Stimulated activated CD8-positive, alpha-beta memory T cell treated with anti-CD3 and anti-CD28 coated beads, Interleukin-4, amount 100 ng/mL, for 48 hours (primary cell): ENCODE measurements at places on chromosomes 3 and 15.

GRCh38 chr3:100954199-100954935 lies 38.9 kb downstream of the ABI3BP start:
- DNase-seq = no peak

GRCh38 chr3:77602722-77603121 lies 562.8 kb downstream of the ROBO2 start:
- no peak for DNase-seq

DNA sequence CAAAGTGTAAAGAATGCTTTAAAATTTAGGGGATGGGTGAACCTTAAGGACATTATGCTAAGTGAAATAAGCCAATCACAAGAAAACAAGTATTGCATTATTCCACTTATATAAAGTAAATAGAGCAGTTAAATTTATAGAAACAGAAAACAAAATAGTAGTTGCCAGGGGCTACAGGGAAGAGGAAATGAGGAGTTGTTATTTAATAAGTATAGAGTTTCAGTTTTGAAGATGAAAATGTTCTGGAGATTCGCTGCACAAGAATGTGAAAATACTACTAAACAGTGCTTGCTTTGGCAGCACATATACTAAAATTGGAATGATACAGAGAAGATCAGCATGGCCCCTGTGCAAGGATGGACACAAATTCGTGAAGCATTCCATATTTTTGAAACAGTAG lies 32.0 kb downstream of the DNAH12 start:
- no peak for DNase-seq

GRCh38 chr3:44392489-44392888 lies 53.9 kb downstream of the TCAIM start:
- no peak for DNase-seq

DNA sequence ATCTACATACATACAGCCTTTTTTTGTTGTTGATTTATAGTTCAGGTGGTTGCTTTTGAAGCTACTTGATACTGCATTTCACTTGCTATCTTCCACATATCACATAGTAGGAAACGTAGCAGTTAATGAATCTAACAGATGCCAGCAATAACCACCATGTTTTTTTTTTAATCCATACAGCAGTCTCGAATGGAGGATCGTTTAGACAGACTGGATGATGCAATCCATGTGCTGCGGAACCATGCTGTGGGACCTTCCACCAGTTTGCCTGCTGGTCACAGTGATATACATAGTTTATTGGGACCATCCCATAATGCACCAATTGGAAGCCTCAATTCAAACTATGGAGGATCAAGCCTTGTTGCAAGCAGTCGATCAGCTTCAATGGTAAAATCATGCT lies 123.2 kb upstream of the CGNL1 start:
- DNase-seq = no peak

DNA sequence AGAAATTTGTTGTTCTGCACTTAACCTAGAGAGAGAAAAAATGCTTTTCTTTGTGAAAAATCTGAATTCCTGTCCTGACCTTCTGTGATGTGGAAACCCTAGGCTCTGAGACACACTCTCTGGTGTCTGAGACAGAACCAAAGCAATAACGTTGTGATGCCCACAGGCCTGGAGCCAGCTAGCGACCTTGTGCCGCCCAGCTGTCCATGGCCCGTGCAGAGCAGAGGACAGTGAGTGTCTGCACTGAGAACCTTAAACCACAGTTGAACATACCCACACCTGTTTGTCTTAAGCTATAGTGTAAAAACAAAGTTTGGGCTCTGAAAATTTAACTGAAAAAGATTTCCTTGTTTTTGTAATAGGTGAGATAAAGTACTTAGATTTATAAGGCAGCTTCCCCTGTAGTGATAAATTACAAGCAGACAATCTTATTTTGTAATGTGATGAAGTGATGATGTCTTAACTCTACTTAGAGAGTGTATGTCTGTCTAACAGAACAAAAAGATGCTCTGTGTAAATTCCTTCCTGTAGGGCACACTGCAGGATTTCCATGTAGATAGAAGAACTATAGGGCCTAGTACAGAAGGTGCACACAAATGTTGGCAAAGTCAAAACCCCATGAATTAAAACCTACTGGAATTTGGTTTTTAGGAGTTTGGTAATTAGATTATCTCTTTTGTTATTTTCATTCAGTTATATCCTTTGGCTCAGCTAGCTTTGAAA lies 62.7 kb downstream of the SNRK start:
- no peak for DNase-seq

DNA sequence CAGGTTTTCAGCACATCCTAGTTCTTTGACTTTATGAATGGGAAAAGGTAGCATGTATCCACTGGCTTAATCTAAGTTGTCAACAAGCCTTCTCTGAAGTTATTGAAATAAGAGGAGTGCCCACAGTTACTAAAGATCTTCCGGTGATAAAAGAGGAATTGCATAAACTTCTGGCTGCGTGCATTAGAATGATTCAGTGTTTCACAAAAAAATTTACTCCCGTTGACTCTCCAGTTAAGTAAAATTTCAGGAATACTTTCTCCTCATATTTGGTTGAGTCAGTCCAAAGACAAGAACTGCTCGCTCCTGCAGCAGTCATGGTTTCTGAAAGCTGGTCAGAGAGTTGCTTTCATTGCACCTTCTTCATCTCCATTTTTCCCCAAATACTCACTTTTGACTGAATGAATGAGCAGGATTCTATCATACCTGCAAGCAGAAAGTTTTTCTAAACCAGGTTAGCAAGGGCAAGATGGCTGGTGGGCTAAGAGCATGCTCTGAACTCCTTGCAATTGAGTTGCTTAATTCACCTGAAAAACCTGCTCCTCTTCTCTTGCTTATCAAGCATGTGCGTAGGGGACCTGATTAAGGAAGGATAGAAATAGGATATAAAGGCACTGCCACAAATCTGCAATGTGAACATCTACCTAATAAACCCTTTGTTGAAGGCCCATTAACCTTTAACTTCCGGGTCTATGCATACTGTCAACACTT lies 64.2 kb upstream of the TIMP4 start:
- no peak for DNase-seq

- no peak for DNase-seq
These were observed 7.4 kb upstream of the CCK start for GRCh38 chr3:42273361-42273760.

DNA sequence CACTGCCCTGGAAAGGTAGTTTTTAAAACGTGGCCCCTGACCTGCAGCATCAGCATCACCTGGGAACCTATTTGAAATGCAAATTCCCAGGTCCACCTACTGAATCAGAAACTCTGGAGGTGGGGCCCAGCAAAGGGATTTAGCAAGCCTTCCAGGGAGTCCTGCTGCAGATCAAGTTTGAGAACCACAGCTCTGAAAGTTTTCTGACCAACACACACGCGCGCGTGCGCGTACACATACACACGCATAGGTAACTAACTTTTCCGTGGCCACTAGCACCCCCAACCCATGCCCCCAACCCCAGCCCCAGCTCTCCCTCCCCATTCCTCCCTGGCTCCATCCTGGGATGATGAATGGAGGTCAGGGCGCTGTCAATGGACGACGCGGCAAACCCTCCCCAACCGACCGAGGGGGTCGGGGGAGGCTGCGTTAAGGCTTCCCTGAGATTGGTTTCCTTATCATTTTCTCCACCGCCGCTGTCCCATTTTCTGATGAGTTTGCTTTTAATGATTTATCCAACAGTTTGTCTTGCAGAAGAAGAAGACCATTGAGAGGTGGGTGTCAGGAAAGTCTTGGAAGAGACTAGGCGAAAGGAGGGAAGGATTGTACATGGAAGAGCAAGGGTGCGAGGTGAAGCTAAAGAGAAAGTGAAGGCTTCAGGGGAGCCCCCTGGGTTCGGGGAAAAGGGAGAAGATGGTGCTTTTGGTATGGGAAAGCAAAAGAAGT lies 590 bp upstream of the BOC start:
- DNase-seq = no peak

GRCh38 chr15:74782259-74783071 lies 585 bp downstream of the CSK start:
- peak; percentile 68 for DNase-seq

- no peak for DNase-seq
These were observed 4.8 kb downstream of the VWA5B2 start for GRCh38 chr3:184234224-184234623.

GRCh38 chr3:146125951-146126350 lies 35.0 kb downstream of the PLOD2 start:
- no peak for DNase-seq

- DNase-seq = no peak
These were observed 721.3 kb downstream of the GBE1 start for GRCh38 chr3:81040107-81040506.

- no peak for DNase-seq
These were observed 16.6 kb downstream of the FOXB1 start for GRCh38 chr15:60020736-60021135.

DNA sequence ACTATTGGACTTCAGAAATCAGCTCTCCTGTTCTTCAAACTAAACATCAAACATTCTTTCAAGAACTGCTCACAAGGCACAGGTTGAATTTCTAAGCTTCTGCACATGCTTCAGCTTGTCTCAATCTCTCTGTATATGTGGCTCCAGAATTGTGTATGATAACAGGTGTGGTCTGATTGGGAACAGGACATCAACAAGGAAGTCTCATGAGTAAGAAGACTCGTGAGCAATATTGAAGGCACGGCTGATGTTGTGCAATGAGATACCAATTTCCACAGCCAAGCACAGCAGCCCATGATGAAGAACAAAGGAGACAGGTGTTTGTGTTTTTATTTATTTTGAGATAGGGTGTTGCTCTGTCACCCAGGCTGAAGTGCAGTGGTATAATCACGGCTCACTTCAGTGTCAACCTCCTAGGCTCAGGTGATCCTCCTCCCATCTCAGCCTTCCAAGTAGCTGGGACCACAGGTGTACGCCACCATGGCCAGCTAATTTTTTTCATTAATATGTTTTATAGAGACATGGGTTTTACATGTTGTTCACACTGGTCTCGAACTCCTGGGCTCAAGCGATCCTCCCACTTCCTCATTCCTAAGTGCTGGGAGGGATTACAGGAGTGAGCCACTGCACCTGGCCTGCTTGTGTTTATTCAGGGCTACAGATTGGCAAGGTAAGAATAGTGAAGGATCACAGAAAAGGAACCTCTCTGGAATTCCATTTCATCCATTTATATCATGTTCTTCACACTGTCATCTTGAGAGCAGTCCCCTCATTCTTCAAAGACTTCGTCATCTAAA lies 32.2 kb upstream of the ABHD17C start:
- DNase-seq = no peak

DNA sequence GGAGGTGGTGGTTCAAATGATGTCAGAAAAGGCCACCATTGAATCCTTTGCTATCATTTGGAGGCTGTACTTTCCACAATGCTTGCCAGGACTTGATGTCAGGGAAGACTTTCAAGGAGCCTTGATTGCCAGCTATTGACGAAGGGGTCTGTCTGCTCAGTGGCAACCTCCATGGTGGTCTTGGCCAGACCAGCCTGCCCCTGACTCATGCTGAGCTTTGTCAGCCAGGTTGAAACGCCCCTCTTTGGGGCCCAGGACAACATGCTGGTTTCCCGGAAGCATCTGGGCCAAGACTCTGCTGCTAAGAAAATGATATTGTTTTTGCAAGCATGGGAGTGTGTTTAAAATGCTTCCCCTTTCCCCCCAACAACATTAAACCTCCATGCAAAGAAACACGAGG lies 26.7 kb downstream of the CGNL1 start:
- DNase-seq = no peak

DNA sequence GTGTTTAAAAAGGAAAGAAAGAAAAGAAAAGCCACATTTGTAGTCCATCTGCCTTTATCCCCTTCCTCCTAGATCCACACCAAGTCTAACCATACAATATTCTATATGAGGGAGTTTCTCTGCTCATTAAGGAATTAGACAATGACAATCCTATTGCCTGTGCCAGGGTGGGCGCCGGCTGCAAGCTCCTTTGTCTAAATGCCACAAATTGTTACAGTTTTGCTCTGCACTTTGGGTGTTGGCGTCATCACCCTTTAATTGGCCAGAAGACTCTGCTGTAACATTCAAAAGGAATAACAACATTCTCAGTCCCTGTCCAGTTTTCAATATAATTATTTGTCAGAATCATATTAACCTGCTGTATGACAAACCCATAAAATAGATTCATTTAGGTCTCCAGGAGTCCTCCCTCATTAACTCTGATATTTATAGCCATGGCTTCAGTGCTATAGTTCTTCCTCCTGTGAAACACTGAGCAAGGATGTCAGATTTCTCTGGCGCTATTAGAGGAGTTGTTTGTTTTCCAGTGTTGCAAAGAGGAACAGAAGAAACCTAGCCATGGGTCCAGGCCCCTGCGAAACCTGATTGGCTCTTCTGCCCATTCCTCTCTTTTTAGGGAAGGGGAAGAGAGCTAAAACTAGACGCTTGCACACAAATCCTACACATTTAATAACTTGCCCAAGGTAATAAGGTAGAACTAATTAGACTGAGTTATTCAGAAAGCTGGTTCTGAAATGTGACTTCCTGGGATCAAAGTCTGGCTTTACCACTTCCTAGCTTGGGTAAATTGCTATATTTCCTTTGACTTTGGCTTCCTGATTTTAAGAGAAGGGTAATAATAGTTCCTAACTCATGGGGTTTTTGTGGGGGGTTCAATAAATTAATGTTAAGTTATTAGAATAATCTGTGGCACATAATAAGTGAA lies 112.4 kb downstream of the CD47 start:
- no peak for DNase-seq

- DNase-seq = no peak
These were observed 5.5 kb downstream of the MYL3 start for GRCh38 chr3:46857485-46858341.

- DNase-seq = no peak
These were observed 17.2 kb downstream of the CASR start for GRCh38 chr3:122200661-122201060.

- no peak for DNase-seq
These were observed 8.4 kb downstream of the ABHD2 start for GRCh38 chr15:89096664-89097063.

DNA sequence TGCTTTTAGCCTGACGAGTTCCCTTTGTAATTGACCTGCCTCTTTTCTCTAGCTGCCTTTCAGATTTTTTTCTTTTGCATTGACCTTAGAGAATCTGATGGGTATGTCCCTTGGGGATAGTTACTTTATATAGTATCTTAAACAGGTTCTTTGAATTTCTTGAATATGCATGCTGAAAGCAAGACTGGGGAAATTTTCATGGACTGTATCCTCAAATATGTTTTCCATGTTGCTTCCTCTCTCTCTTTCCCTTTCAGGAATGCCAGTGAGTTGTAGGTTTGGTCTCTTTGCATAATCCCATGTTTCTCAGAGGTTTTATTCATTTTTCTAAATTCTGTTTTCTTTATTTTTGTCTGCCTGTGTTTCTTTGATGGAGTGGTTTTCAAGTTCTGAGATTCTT lies 81.8 kb upstream of the CPNE4 start:
- no peak for DNase-seq

- DNase-seq = no peak
These were observed 640.8 kb upstream of the TBL1XR1 start for GRCh38 chr3:177837951-177838655.

- DNase-seq = peak; percentile 65
These were observed 2.8 kb downstream of the EFHB start for GRCh38 chr3:19931180-19931692.

GRCh38 chr3:188137051-188137450 lies 16.9 kb upstream of the LPP start:
- no peak for DNase-seq

DNA sequence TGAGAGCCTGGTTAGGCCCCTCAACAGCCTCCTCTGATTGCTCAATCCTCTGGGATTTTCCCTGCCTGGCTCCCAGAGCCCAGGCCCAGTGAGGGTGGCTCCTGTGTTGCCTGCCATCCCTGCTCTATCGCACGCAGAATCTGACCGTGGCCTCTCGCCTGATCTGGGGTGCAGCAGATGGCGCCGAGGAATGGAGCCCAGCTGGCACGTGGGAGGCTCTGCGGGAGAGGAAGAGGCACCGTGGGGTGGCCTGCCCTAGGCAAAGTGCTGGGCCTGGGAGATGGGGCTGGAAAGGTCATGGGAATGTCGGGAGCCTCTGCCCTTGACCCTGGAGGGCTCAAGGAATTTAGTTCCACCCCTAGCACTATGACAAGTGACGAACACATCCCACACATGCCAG lies 10.3 kb downstream of the SV2B start:
- DNase-seq = no peak
